Liver (tissue), 10 donors: ENCODE measurements at places on chromosomes 7 and 10. TPM values are rescaled to one million over a fixed set of nuclear protein-coding genes. Genes with fewer than 3 reads are reported as not detected.

DNA sequence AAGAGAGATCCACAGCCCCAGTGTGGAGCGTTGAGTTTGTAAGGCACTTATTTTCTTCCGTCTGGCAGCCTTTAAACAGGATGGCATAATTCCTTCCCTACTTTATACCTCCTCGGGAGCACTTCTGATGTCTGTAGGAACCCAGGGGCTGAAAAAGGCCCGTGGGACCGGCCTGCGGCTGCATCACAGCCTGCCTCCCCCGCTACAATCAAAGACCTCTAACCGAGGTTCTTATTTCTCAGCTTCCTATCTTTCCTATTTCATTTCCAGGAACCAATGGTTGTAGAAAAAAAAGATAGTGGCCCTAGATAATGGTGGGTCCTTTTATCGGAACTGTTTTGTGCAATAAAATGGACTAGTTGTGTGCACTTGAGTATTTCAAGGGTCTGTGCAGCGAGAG lies 4.1 kb upstream of the CTBP2 start:
- peaks cover 3% of the 10 kb centered on the region for H3K4me1 ChIP-seq
- H3K27me3 ChIP-seq = peaks cover 4% of the 10 kb centered on the region
- DNase-seq = no peak
- H3K4me3 ChIP-seq = no peak overlapping the region

DNA sequence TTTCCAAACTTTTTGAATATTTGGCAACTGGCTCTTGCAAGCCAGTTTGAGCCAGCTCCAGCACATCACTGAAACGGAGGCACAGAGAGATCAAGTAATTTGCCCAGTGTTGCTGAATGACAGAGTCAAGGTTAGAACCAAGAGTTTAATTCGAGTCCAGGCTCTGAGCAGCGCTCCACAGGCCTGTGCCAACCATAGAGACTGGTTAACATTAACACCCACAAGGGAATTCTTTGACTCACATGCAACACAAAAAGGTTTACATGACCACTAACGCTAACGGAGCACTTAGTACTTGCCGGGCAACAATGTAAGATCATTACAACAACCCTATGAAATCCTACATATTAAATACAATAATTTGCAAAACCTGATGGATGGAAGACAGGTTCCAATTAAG lies 1.5 kb downstream of the RGS10 start:
- no peak overlapping the region for H3K27ac ChIP-seq
- no peak for DNase-seq
- no peaks in the 10 kb centered on the region for H3K36me3 ChIP-seq
- peaks cover 12% of the 10 kb centered on the region for H3K4me1 ChIP-seq
- H3K4me3 ChIP-seq = no peak overlapping the region

Gene SFTPA2
- not detected for total RNA-seq

DNA sequence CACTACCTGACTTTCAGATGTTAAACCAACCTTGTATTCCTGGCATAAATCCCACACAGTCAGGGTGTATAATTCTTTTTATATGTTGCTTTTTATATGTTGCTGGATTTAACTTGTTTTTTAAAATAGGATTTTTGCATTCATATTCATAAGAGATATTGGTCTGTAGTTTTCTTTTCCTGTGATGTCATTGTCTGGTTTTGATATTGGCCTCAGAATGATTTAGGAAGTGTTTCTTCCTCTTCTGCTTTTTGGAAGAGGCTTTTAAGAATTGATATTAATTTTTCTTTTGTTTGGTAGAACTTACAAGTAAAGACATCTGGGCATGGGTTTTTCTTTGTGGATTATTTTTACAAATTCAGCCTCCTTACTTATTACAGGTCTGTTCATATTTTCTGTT lies 93.1 kb downstream of the CARD11 start:
- no peaks in the 10 kb centered on the region for H3K4me1 ChIP-seq
- no peaks in the 10 kb centered on the region for H3K36me3 ChIP-seq
- no peak overlapping the region for H3K4me3 ChIP-seq
- DNase-seq = no peak
- H3K27me3 ChIP-seq = no peaks in the 10 kb centered on the region

Gene SORCS3
- 0.93 TPM for total RNA-seq

- H3K4me3 ChIP-seq = no peak overlapping the region
- H3K27ac ChIP-seq = no peak overlapping the region
- no peaks in the 10 kb centered on the region for H3K36me3 ChIP-seq
- no peaks in the 10 kb centered on the region for H3K27me3 ChIP-seq
- DNase-seq = no peak
Measured at GRCh38 chr7:99314504-99314903, 11.2 kb upstream of the ARPC1A start.

DNA sequence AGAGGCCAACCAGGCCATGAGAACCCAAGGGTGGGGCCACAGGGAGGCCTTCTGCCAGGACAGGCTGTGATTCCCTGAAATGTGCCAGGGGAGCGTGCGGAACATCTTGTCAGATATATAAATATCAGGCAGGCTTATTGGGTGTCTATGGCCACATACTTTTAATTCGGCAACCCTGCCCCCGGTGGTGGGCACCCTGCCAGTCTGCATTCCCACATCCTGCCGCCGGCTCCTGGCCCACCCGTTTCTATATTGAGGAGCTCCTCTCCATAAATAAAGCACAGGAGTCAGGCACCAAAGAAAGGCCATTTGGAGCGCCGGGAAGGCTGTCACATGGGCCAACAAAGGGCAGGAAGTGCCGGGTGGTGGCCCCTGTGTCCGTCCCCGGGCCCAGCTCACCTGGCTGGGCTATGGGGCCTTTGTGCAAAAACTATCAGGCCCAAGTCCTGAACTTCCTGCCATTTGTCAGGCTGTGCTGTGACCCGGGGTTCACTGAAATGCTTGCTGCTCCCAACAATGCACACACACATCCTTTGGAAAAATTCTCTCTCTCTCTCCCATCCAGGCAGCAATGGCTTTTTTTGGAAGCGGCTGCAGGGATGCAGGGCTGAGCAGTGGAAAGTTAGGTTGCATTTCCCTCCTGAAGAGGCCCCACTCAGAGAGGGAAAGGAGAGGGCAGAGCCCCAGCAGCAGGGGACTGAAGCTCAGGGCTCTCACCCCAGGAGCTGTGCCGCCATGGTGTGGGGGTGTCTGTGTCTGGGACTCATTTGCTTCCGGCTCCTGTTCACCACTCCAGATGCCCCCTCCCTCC lies 25.0 kb upstream of the PODXL start:
- no peaks in the 10 kb centered on the region for H3K36me3 ChIP-seq
- no peaks in the 10 kb centered on the region for H3K4me1 ChIP-seq
- H3K27ac ChIP-seq = no peak overlapping the region
- H3K27me3 ChIP-seq = no peaks in the 10 kb centered on the region
- no peak overlapping the region for H3K4me3 ChIP-seq

GRCh38 chr10:37588299-37588698 lies 269.1 kb downstream of the ZNF248 start:
- H3K4me1 ChIP-seq = no peaks in the 10 kb centered on the region
- no peaks in the 10 kb centered on the region for H3K36me3 ChIP-seq
- H3K4me3 ChIP-seq = no peak overlapping the region
- no peak for DNase-seq

Gene SPACDR
- 0.17 TPM for total RNA-seq

GRCh38 chr10:121232494-121232893 lies 365.8 kb downstream of the FGFR2 start:
- H3K36me3 ChIP-seq = no peaks in the 10 kb centered on the region
- H3K27ac ChIP-seq = no peak overlapping the region
- no peaks in the 10 kb centered on the region for H3K4me1 ChIP-seq
- no peak overlapping the region for H3K4me3 ChIP-seq

- no peak overlapping the region for H3K4me3 ChIP-seq
- no peak overlapping the region for H3K27ac ChIP-seq
- H3K36me3 ChIP-seq = no peaks in the 10 kb centered on the region
- H3K4me1 ChIP-seq = peaks cover 3% of the 10 kb centered on the region
Measured at GRCh38 chr7:44629829-44630522, 23.5 kb downstream of the OGDH start.

DNA sequence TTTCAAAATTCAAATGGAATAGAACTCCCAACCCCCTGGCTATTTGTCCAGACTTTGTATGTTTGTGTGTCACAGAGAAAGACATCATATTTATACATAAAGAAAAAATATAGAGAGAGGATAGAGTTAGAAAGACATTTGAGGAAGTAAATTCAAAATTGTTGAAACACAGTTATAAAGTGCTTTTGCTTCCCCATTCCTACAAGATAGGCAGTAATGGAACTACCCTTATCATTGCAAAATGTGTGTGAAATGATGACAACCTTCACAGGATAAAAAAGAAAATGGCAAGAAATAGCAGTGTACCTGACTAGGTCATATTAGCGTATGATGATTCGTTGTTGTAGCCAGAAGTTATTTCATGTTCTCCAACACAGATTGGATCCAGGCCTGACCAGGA lies 63.1 kb downstream of the FZD1 start:
- H3K4me3 ChIP-seq = no peak overlapping the region
- no peaks in the 10 kb centered on the region for H3K27me3 ChIP-seq
- DNase-seq = no peak
- H3K4me1 ChIP-seq = no peaks in the 10 kb centered on the region
- no peaks in the 10 kb centered on the region for H3K36me3 ChIP-seq
- no peak overlapping the region for H3K27ac ChIP-seq

Gene RNF32
- total RNA-seq = 1.3 TPM

- DNase-seq = no peak
- peaks cover 40% of the 10 kb centered on the region for H3K36me3 ChIP-seq
- H3K4me3 ChIP-seq = no peak overlapping the region
- no peaks in the 10 kb centered on the region for H3K27me3 ChIP-seq
Measured at GRCh38 chr7:1152492-1152891, 7.5 kb downstream of the ZFAND2A start.

Gene CPVL
- 39.0 TPM for total RNA-seq

DNA sequence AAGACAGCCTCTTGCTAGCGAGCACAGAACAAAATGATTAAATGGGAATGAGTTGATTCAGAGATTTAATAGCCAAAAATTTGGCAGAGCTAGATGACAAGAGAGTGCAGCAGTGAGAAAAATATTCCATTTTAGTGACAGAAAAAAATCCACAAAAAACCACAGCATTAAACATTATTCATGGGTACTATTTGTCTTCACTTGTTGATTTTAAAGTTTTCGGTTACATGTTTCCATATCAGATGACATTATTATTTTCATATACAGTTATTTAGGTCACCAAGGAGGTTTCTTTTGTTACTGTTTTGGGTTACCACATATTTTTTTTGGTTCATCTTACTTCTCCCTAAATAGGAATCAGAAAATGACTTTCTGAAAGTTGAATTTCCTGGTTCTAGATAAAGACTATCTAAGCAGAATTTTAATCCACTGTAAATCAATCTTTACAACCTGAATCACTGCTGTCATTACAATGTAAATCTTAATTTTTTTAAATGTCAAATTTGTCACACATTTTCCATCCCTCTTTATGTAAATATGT lies 87.9 kb downstream of the SVIL start:
- no peak for DNase-seq
- H3K27ac ChIP-seq = no peak overlapping the region
- H3K36me3 ChIP-seq = peaks cover 4% of the 10 kb centered on the region
- H3K4me1 ChIP-seq = no peaks in the 10 kb centered on the region
- no peak overlapping the region for H3K4me3 ChIP-seq

DNA sequence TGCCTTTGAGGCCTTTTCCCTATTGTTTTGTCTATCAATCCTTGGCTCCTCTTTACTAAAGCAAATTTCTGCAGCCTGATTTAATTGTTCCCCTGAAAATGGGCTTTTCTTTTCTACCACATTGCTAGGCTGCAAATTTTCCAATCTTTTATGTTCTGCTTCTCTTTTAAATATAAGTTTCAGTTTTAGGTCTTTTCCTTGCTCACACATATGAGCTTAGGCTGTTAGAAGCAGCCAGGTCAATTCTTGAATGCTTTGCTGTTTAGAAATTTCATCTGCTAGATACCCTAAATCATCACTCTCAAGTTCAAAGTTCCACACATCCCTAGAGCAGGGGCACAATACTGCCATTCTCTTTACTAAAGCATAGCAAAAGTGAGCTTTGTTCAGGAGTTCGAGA lies 159.6 kb downstream of the ARL4A start:
- H3K4me3 ChIP-seq = no peak overlapping the region
- no peaks in the 10 kb centered on the region for H3K27me3 ChIP-seq
- no peaks in the 10 kb centered on the region for H3K36me3 ChIP-seq
- H3K4me1 ChIP-seq = no peaks in the 10 kb centered on the region
- H3K27ac ChIP-seq = no peak overlapping the region
- DNase-seq = no peak

Gene DOCK1
- 28.8 TPM for total RNA-seq

GRCh38 chr10:4246881-4247358 lies 461.9 kb upstream of the KLF6 start:
- no peaks in the 10 kb centered on the region for H3K4me1 ChIP-seq
- H3K27ac ChIP-seq = no peak overlapping the region
- no peak overlapping the region for H3K4me3 ChIP-seq
- DNase-seq = no peak

- peak overlapping the region; percentile 95 for H3K27ac ChIP-seq
- no peak for DNase-seq
- no peaks in the 10 kb centered on the region for H3K27me3 ChIP-seq
- H3K4me1 ChIP-seq = peaks cover 30% of the 10 kb centered on the region
- H3K4me3 ChIP-seq = peak overlapping the region; percentile 87
- H3K36me3 ChIP-seq = no peaks in the 10 kb centered on the region
Measured at GRCh38 chr7:139777133-139777891, 486 bp downstream of the HIPK2 start.
